Upper lobe of right lung (tissue), 1 donor: ENCODE measurements at places on chromosomes 16 and 17.
A peak's percentile ranks its signal among the peaks of the same experiment; 100 is the strongest.

- no peak for DNase-seq
Measured at GRCh38 chr16:71855937-71856662, 10.3 kb downstream of the ATXN1L start.

DNA sequence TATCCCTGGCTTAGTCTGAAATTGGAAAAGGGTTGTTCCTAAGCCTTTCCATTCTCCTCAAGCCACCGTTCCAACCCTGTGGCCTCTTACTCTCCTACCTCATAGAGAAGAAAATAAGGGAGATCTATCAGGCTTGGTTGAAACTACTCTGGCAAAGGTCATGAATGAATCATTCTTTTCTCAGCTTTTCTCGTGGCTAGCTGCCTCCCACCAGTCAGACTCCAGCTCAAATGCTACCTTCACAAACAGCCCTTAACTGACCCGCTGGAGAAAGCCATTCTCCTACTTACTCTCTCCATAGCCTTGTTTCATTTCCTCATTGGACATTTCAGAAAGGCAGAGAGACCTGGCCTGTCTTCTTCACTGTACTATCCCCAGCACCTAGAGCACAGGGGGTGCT, 8.9 kb downstream of the MYH10 start:
- DNase-seq, result no peak

DNA sequence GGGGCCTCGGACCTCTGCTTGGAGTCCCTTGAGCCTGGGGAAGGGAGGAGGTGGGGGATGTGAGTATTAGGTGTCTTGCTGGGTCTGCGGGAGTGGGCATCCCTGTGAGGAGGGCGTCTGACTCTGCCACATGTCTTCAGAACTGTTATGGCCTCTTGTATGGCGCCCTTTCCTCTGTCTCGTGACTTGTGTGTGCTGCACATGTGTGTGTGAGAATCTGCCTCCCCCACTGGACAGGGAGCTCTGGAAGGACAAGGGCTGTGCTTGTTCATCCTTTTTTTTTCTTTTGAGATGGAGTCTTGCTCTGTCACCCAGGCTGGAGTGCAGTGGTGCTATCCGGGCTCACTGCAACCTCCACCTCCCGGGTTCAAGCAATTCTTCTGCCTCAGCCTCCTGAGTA, 33.4 kb downstream of the ARHGAP23 start:
- no peak for DNase-seq

GRCh38 chr17:7346761-7347614, 5.0 kb upstream of the KCTD11 start:
- DNase-seq, result no peak

- DNase-seq, result peak; percentile 85
Measured at GRCh38 chr17:81387100-81388090, 7.9 kb upstream of the BAHCC1 start.

- no peak for DNase-seq
Measured at GRCh38 chr17:78951967-78952551, 26.9 kb upstream of the TIMP2 start.

- DNase-seq, result no peak
Measured at GRCh38 chr17:49971848-49972485, 3.0 kb downstream of the DLX4 start.

- no peak for DNase-seq
Measured at GRCh38 chr16:963913-964312, 6.9 kb downstream of the LMF1 start.

DNA sequence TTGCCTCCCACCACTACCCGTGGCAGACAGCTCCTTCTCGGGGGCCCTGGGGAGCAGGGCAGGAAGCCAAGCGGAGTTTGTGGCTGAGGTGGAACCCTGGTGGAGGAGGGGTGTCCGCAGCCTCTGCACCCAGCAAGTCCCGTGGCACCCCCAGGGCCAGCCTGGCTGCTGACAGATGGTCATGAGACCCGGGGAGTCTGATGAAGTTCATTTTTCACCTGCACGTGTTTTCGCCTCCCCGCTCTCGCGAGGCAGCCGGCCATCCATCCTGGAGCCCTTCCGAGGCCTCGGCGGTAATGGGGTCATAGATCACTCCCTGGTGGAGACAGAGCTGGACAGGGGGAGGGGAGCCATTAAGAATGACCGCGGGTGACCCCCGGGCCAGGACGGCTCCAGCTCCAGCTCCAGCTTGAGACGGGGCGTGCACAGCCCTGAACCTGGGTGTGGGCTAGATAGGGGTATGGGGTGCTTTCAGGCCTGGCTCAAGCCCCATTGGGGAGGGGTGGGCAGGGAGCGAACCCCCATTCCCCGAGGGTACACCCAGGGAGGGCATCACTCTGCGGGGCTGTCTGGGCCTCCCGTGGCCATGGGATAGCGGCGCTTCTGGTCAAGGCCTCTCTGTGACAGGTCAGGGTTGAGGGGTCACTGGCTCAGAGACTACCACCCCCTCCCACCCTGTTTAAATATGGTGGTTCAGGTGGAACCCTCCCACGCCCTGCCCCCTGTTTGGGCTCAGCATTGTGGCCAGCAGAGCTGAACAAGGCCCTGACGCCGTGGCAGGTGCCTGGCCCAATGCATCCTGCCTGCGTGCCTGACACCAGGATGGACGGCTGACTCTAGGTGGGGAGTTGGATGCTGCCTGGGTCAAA, 227.4 kb upstream of the GSE1 start:
- DNase-seq, result peak; percentile 59

DNA sequence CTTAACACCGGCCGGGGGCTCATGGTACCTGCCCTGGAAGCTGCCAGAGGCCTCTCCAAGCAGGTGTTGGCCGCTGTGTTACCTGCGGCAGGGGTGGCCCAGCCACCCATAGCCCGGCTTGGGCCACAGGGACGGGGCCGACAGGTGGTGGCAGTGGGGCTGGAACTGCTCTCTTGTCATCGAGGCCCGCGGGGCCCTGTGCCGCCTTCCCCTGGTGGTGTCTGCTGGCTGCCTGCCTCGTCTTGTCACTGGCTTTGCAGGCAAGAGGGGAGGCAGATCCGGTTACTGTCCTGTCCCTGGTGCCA, 27.1 kb downstream of the GSE1 start:
- no peak for DNase-seq

DNA sequence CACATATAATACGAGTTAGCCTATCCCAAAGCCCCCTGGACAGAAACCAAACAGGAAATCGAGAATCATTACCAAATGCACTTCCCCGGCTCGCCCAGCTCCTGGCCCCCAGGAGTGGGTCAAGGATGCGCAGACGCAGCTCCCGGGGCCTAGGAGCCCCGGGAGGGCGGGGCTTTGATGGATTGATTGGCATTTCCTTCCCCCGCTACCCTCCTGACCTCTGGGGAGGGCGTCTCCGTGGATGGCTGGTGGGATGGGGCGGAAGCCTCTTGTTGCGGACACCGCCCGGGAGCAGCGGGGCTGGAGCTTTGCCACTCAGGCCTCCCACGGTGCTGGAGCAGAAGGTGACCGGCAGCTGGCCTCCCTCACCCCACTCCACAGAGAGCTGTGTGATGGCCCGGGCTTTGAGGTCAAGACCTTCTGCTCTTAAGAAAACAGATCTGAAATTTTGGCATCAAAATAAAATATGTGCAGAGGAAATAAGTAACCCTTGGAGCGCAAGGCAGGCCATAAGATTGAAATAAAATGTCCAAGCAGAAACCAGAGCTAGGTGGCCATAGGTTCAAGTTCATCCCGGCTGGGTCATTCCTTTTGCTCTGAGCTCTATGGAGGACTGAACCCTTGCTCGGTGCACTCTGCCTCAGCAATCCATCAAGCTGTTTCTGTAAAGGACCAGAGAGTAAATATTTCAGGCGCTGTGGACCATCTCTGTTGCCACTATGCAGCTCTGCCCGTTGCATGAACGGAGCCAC, 262.3 kb downstream of the SOX9 start:
- no peak for DNase-seq

GRCh38 chr16:2285731-2286191, 17.8 kb upstream of the RNPS1 start:
- DNase-seq, result no peak

GRCh38 chr17:67326440-67326839, 39.9 kb downstream of the PSMD12 start:
- DNase-seq, result no peak

DNA sequence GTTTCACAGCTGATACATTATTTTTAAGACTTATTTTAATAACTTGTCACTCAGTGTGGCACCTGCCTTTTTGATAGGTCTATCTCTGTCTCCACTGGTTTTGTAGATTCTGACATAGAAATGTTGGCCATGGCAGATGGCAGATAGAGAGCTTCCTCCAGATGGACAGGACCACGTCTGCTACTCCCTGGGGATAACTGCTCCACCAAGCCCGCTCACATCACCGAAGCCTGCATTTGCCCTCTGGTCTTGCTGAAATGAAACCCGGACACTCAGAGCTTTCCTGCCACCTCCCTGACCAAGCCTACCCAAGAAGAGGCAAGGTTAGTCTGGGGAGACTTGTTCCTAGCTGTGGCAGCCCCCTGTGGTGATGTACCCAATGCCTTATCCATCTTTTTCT, 16.4 kb upstream of the HAP1 start:
- DNase-seq, result no peak

- no peak for DNase-seq
Measured at GRCh38 chr16:48946686-48947370, 334.8 kb downstream of the CBLN1 start.

- DNase-seq, result peak; percentile 90
Measured at GRCh38 chr17:80991645-80992076, at the start of gene CHMP6. Gene CHMP6 (plus strand): TSS chr17:80991841. CDS start chr17:80991919, 78 bp downstream.

DNA sequence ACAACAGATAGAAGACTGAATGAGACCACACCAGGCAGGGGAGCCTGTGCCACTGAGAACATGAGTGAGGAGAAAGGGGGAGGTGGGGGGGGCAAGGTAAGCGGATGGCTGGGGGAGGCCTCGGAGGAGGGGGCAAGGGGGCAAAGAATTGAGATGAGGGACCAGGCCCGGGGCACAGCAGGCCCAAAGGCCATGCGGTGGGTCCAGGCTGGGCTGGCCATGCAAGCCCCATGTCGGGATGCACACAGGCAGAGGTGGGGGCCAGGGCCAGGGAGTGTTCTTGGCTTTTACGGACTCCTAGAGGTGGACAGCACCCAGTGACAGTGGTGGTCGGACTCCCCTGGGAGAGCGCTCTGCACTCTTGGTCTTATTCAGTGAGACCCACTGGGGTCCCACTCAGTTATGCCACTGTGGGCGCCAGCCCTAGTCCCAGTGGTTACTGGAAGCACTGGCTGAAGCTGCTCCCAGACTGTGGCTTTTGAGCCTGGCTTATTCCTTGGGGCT, 4.8 kb upstream of the MTHFSD start:
- DNase-seq, result peak; percentile 46

- DNase-seq, result peak; percentile 82
Measured at GRCh38 chr17:77409282-77410161, 268.8 kb downstream of the SEC14L1 start.

- DNase-seq, result no peak
Measured at GRCh38 chr16:86505185-86505898, 5.0 kb upstream of the FOXF1 start.

GRCh38 chr16:74950511-74950910, 34.4 kb downstream of the WDR59 start:
- no peak for DNase-seq

GRCh38 chr16:69176033-69176800, 10.7 kb upstream of the SNTB2 start:
- no peak for DNase-seq

- DNase-seq, result peak; percentile 79
Measured at GRCh38 chr17:58330997-58331814, 2.6 kb upstream of the TSPOAP1 start.

GRCh38 chr17:60065867-60066266, 12.9 kb downstream of the HEATR6 start:
- no peak for DNase-seq

DNA sequence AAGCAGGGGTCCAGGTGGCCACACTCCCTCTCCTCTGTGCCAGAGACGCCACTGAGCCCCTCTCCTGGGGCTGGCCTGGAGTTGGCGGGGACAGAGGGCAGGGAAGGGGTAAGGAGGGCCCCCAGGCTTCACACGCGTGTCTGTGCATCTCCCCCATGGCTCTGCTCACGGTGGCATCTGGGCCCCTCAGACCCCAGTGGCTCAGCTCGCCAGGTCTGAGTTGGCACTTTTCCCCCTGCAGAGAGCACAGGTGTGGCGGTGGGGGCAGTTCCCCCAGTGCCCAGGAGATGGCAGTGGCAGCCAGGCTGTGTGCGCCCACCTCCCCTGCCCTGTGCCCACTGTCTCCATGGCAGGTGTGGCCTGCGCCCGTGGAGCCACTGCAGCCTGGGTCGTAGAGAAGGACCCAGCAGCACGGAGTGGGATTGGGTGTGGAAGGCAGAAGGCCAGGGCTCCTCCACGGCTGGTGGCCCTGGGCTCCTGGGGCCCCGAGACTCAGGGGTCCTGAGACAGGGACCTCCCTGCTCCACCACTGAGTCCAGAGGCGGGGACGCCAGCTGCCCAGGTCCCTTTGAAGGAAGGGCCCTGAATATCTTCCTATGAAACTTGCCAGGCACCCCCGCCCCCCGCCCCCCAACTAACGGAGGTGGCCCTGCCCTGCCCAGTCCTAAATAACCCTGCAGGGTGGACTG, 4.3 kb upstream of the APRT start:
- DNase-seq, result no peak

- DNase-seq, result no peak
Measured at GRCh38 chr16:49605536-49606254, 232.1 kb downstream of the C16orf78 start.

DNA sequence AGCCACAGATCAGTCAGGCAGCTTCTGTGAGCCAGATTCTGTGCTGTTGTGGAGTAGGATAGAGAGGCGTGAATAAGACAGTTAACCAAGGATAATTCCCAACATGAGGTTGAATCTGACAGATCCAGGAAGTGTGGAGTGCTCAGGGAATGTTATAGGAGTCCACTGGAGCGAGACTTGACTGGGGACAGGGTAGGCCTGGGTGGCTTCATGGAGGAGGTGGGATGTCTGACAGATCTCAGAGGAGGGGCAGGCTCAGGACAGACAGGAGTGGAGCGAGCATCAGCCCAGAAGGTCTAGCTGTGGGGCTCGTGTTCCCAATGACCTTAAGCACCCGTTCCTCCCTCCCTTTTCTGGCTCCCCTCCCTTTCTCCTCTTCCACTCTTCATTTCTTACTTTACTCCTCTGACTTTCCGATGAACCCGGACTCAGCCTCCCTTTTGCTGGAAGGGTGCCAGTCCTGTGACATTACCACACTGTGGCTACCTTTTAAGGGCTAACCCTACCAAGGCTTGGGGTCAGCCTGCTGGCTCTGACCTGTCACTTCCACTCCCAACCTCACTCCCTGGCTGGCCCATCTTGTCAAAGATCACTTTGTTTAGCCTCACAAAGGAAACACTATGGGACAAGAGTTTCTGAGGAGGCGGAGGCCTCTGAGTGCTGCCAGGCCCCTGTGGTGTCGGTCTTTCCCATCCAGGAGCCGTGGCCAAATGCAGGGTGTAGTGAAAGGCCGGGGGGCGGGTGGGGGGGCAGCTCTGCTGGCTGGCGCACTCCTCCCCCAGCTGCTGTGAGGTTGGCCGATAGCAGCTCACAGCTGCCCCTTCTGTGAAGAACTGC, 28.5 kb upstream of the EFCAB13 start:
- DNase-seq, result no peak
